Aortic smooth muscle cell (primary cell): ENCODE measurements at places on chromosomes 5 and 9. TPM values are rescaled to one million over a fixed set of nuclear protein-coding genes. Genes with fewer than 3 reads are reported as not detected.

The TRPM3 gene
- 3.3 and 10.9 TPM in 2 replicates for total RNA-seq

The MYMK gene
- not detected in 2 replicates for total RNA-seq

The PRDM9 gene
- total RNA-seq, result not detected in 2 replicates

The ACTBL2 gene
- total RNA-seq, result 0.06 TPM in 1 of 2 replicates, not detected in the other

The HAVCR1 gene
- not detected in 2 replicates for total RNA-seq

The LEAP2 gene
- total RNA-seq, result 0.06 and 0.26 TPM in 2 replicates

The CAMK4 gene
- total RNA-seq, result 0.37 and 0.66 TPM in 2 replicates

The ABCA2 gene
- 33.4 and 40.3 TPM in 2 replicates for total RNA-seq

The LCN12 gene
- 0.26 and 0.37 TPM in 2 replicates for total RNA-seq

The PCDHA6 gene
- total RNA-seq, result 0.26 and 0.44 TPM in 2 replicates

The RHOBTB3 gene
- total RNA-seq, result 27.5 and 34.6 TPM in 2 replicates
